ENCODE measurements at places on chromosomes 3 and 15. TPM values are rescaled to one million over a fixed set of nuclear protein-coding genes. Genes with fewer than 3 reads are reported as not detected.

The TMC3 gene
- not detected for polyA plus RNA-seq

The TUSC7 gene
- not detected for polyA plus RNA-seq

The EXD1 gene
- 0.07 TPM for polyA plus RNA-seq

The PLSCR5 gene
- not detected for polyA plus RNA-seq

The TLR9 gene
- 0.21 TPM for polyA plus RNA-seq
